CD14-positive monocyte (primary cell): ENCODE measurements at places on chromosomes 3 and 15. TPM values are rescaled to one million over a fixed set of nuclear protein-coding genes. Genes with fewer than 3 reads are reported as not detected.

The C3orf52 gene
- polyA plus RNA-seq = not detected in 2 replicates

The CKMT1A gene
- not detected in 2 replicates for polyA plus RNA-seq

The ADGRG7 gene
- not detected for polyA plus RNA-seq

The CATSPER2 gene
- 0.62 and 2.5 TPM in 2 replicates for polyA plus RNA-seq

The UROC1 gene
- polyA plus RNA-seq = 0.03 TPM in 1 of 2 replicates, not detected in the other

The ARPP19 gene
- polyA plus RNA-seq = 48.3 TPM

The GPR87 gene
- 0.15 TPM for polyA plus RNA-seq

The TRH gene
- not detected for polyA plus RNA-seq

The UBP1 gene
- 7.8 TPM for polyA plus RNA-seq

The IMPG2 gene
- polyA plus RNA-seq = not detected

The SNURF gene
- 3.5 TPM for polyA plus RNA-seq

The CHRFAM7A gene
- polyA plus RNA-seq = 2.9 TPM
